ENCODE measurements at places on chromosomes 3 and 15.

GRCh38 chr15:41203395-41203794, 27.2 kb downstream of the EXD1 start:
- no peak for DNase-seq

GRCh38 chr15:55742927-55743728, at the start of gene PRTG:
TSS of gene PRTG (minus strand) at chr15:55743152. CDS start at chr15:55742931, 221 bp downstream.
- DNase-seq, result no peak

DNA sequence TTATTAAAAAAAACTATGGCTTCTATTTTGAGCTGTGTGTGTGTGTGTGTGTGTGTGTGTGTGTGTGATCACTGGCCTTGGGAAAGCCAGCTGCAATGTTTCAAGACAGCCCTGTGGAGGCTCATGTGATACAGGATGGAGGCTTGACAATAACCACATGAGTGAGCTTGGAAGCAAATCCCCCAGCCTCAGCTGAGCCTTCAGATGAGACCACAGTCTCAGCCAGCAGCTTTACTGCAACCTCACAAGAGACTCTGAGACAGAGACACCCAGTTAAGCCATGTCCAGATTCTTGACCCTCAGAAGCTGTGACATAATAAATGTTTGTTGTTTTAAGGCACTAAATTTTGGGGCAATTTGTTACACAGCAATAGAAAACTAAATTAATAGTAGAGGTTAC, 52.5 kb downstream of the GRK7 start:
- DNase-seq, result no peak

- no peak for DNase-seq
These were observed 32.9 kb downstream of the DNAJB8 start for GRCh38 chr3:128433837-128434165.

DNA sequence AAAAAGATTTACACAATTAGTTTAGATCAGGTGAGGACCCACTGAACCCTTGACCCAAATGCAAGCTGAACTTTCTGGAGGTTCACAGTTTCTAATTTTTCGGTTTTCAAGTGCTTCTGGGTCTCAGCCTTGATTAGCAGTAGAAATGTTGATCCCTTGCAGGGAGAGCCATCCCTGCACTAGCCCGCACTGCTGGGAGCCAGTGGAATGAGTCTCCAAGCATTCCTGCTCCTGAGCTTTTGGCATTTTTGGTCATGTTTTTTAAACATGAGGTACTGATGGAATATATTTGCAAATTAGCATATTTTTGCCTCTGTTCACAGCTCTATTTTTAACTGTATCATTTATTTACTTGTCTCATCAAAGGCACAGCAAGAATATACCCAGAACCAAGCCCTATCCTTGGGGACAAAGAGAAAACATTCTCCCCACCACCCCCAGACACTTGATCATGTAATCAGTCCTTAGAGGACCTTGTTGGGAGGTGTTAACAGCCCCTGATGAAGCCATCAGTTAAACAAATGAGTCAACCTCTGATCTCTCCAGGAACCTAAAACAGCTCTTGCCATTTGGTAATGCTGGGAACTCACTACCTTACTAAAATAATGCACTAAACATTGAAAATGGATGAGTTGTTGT, 119.0 kb upstream of the CTDSPL start:
- DNase-seq, result no peak

- no peak for DNase-seq
These were observed 37.6 kb downstream of the FAM3D start for GRCh38 chr3:58628823-58629562.

DNA sequence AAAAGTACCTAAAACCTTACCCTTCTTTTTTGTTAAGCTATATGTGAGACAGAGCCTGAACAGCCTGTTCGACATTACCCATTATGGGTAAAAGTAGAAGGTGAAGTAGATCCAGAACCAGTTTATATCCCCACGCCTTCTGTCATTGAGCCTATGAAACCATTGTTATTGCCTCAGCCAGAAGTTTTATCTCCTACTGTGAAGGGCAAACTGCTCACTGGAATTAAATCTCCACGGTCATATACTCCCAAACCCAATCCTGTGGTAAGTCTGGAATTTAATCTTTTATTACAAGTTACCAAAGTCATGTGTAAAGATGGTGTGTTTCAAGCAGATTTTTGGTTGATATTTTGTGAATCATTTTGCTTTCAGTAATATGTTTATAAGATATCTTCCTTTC, 47.1 kb upstream of the MAPKBP1 start:
- no peak for DNase-seq

DNA sequence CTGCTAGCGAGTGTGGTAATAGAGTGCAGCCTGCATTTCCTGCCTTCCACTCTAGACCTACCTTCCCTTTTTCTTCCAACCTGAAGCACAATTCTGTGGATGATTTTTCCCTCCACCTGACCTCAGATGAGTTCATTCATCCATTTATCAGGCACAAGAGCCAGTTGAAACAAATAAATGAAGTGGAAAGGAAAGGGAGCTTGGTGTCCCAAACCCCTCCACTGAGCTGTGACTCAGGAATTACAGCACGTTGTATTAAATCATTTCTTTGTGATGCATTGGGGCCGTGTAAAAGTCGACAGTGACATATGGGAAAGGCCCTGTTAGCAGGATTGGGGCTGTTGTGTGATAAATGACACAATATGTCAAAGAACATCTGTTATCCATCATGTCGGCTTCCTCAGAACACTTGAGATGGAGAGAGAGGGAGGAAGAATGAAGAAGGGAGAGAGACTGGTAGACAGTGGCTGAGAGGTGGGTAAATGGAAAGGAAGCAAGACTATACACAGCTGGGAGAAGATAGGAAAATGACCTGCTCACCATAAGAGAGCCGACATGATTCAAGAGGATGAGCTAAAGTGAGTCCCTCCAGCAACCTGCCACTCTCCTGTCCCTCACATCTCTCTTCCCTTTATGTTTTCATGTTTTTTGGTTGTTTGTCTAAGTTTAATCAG, 366.0 kb downstream of the AGBL1 start:
- DNase-seq, result no peak

- DNase-seq, result peak; percentile 56
These were observed 638 bp downstream of the WDR5B start for GRCh38 chr3:122415104-122415744.

- DNase-seq, result no peak
These were observed 14.8 kb upstream of the RBP2 start for GRCh38 chr3:139491027-139491700.

- no peak for DNase-seq
These were observed 98.1 kb downstream of the LRRK1 start for GRCh38 chr15:101017093-101017754.

DNA sequence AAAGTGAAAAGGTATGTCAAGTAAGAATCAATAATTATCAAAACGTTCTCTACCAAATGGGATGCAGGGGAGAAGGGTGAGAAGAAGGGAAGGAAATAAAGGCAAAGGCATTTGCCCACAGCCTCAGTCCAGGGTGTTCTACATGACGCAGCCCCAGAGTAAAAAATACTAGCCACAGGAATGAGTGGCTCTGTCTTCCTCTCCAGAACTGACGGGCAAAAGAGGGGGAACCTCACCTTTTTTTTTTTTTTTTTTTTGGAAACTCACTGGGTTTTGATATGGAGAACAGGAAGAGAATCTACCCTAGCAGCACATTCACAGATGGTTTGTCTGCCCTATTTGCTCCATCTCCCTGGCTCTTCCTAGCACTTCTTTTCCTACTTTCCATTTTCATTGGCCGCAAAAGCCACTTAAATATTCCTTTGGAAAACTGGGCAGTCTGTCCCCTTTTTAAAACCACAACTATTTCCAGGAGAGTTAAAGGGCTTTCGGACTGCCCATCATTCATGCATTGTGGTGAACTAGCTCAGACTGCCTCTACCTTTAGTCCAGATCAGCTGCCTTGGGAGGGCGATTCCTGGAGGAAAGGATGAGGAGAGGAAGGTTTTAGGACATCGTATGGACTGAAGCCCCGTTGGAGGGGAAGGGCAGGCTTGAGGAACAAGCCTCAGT, 28.2 kb downstream of the B3GNT5 start:
- DNase-seq, result no peak

DNA sequence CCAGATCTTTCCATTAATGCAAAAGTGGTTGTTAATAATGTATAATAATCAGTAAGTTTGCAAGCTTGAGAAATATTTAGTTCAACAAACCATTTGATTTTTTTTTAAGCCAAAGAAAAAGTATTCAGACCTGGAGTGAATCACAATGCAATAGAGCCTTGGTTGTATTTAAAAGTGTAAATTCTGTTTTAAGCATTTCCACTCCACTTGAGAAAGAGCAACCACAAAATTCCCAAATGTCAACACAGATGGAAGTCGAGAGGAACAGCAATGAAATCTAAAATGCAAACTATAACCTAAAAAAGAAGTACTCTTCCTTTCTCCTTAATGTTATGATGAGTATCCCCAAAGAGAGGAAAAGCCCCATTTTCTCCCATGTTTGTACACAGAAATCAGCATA, 20.2 kb downstream of the GBE1 start:
- no peak for DNase-seq

Measured in naive thymus-derived CD8-positive, alpha-beta T cell (primary cell).